ENCODE measurements at places on chromosomes 12 and 14.

DNA sequence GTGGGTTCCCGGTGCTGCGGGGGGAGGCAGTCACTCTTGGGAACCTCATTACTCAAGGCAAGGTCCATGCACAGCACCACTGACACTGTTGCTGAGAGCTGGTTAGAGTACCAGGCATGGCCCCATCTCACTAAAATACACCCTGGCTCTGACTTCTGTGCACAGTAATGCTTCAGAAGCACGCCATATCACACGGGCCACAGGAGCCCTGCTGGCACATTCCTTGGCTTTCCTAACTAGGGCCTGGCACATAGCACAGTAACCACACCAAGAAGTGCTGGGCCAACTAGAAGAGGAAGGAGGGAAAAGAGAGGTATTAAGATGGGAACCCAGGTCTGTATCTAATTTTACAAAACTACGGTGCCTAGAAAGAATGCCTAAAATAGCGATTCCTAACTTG is 13.5 kb upstream of the RAB35 start:
- DNase-seq = no peak

- DNase-seq = no peak
Measured at GRCh38 chr12:110600254-110600653, 13.7 kb upstream of the TCTN1 start.

- DNase-seq = no peak
Measured at GRCh38 chr12:7748852-7749251, 1.7 kb upstream of the CLEC4C start.

GRCh38 chr14:102516531-102517391 is 7.2 kb upstream of the ANKRD9 start:
- DNase-seq = peak; percentile 47

DNA sequence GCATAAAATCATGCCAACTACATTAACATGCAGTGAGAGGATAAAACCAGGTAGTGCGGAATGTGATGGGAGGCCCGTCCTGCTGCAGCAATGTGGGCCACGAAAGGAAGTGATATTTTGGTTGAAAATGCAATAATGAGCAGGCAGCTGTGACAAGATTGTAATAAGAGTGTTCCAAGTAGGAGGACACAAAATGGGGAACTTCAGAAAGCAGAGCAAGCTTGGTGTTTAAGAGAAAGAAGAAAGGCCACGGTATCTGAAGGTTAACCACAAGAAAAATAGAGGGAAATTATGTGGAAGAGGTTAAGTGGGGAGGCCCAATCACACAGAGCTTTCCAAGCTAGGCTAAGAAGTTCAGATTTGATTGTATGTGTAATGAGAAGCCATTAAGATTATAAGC is 34.3 kb downstream of the OVCH1 start:
- no peak for DNase-seq

- DNase-seq = no peak
Measured at GRCh38 chr12:113702836-113703235, 231.2 kb upstream of the LHX5 start.

- DNase-seq = no peak
Measured at GRCh38 chr12:47314996-47315395, 235.2 kb upstream of the AMIGO2 start.

DNA sequence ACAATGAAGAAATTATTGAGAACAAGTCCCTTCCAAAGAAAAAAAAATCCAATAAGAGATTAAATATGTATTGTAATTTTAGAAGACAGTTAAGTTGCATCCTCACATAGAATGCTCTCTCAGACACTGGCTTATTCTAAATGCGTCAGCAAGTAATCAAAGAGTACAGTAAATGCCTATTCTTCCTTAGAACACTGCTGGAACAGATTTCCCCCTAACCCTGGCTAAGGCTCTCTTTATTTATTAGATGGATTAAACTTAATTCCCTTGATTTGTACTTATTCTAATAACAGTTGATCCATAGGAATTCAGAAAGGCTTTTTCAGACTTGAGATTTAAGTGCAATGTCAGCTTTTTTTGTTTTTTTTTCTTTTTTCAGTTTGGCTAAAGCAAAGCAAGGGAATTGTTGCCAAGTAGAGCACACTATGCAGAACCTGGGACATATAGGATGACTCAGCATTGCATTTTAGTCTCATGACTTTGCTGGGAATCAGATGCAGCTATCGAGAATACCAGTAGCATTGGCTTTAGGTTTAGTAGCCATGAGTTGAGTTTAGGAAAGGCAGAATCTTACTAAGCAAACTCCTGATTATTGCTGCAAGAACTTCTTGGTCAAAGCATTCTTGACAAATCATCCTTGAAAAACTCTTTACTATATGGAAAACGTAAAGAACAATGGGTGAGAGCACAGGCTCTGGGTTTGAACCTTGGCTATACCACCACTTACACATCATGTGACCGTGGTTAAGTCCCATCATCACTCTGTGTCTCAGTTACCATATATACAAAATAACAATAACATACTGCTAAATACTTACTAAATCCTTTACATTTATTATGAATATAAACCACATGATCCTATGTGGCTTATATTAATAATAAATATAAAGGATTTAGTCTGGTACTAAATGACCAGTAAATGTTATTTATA is 26.7 kb downstream of the MED21 start:
- no peak for DNase-seq

GRCh38 chr14:44625098-44625497 is 118.0 kb upstream of the FSCB start:
- no peak for DNase-seq

DNA sequence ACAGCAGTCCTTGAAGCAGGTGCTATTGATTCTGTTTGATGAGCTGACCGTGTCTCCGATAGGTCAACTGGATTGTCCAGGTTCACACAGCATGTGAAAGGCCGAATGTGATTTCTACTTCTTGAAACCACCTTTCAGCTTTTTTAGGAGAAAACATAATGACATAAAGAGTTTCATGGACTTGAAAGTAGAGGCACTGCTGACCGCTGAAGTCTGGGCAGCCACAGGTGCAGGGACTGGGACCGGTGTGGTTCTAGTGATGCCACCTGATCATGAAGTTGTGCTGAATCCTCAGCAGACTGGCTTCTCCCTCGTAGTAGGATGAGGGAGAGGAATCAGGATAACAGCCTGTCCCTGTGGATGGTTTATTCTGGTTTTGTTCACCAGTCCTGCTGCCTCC is 108.1 kb downstream of the ETV6 start:
- no peak for DNase-seq

GRCh38 chr14:75279153-75279762 is 630 bp downstream of the FOS start:
- DNase-seq = no peak

DNA sequence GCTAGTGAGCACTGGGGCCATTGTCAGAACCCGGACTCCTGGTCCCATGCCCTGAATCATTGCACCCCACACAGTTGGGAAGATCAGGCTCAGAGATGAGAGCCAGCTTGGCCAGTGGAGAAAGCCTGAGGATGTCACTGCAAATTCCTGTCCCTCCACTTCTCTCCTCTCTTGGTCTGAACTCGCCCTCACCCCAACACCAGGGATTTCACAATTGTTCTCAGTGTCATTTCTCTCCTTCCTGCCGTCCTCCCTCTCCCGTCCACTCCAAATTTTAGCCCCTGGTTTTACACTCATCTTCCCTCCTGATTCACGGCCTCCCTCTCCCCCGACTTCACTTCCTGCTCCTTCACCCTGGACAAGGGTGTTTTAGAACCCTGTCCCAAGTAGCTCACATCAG is 11.1 kb downstream of the KRT75 start:
- no peak for DNase-seq

DNA sequence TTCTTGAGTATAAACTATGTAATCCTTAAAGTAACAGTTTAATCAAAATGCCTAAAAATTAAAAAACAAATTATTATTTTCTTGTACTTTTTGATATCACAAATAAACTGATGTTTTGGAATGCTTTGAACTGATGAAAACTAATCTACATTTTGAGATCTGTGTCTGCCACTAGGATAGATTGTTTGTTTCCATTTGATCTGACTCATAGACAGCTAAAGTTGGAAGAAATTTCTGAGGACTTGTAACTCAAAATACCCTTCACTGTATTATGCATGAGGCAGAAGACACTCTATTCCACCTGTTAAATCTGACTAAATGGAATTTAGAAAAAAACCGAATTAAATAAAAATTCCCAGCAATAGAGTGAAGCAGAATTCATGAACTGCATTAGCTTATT is 1400.0 kb upstream of the FLRT2 start:
- DNase-seq = no peak

DNA sequence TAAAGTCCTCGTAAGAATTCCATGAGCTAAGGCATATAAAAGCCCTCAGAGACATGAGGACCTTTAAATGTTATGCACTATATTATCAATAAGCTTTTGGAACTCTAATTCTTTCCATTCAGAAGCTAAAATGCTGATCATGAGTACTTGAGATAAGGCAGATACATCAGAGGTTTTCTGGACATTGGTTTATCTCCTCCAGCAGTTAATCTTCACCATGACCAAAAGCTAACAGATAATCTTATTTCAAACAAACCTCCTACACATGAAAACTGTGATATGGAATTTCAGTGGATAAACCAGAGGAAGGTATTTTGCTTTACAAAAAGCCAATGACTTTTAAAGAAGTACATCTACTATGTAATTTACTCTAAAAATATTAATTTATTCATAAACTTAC is 97.9 kb upstream of the BBS10 start:
- no peak for DNase-seq

DNA sequence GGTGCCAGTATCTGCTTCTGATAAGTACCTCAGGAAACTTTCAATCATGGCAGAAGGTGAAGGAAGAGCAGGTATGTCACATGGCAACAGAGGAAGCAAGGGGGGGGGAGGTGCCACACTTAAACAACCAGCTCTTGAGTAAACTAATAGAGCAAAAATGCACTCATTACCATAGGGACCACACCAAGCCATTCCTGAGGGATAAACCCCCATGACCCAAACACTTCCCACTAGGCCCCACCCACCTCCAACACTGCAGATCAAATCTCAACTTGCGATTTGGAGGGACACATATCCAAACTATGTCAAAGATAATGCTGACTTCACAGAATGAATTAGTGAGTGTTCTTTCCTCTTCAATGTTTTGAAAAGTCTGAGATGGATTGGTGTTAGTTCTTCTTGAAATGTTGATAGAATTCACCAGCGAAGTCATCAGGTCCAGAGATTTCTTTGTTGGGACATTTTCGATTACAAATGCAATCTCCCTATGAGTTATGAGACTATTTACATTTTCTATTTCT is 16.6 kb downstream of the TFCP2 start:
- no peak for DNase-seq

DNA sequence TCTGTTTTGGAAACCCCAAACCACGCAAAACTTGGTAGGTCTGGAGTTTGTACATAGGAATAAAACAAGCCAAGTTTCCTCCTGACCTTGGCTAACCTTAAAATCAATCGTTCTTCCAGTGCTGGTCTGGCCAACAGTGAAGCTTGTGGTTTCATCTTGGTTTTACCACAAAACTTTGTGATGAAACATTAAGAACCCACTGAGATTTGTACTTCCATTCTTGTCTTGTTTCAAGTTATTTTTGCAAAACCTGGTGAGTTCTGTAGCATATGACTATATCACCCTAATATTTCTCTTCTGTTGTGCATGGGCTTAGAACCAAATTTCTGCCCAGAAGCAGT is 26.4 kb downstream of the SIX1 start:
- no peak for DNase-seq

DNA sequence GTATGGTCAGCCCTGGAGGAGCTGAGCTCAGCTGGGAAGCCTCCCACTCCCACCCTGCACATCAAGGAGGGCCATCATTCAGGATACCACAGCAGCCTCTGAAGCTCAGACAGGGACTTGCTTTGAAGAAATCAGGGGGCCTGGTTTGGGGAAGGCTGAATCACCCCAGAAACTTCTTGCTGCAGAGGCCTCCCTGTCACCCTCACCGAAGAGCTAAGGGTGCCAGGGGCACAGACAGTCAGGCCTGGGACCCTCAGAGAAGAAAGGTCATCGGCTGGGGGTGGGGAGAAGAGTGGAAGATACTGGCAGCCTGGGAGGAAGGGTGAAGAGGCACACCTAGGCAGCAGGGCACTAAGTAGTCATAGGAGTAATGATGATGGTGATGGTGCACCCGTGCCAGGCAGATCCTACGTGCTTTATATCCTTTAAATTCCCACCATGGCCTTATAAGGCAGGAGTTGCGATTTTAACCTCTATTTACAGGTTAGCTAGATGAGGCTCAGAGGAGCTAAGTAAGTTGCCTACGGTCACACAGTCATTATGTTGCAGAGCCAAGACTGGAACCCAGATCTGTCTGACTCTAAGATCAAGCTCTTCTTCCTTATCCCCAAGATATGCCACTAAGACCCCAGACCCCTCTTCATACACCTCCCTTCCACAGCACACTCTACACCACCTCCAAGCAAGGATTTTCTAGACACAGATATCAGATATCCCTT is 28.5 kb upstream of the PNMA1 start:
- no peak for DNase-seq

DNA sequence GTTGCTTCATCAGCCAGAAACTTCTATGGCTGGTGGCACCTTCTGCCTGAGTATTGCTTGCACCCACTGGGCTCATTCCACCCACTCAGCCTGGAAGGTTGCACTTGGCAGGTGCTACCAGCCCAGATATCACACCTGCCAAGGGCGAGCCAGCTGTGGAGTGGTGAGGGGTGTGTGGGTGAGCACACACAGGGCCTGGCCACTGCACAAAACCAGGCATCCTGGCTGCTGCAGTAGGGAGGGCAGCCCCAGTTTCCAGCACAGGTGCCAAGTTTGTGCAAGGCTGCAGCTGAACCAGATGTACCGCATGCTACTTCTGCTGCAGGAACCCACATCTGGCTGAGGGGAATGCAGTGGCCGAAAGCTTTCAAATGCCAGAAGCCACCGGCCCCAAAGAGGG is 1147.8 kb downstream of the FSCB start:
- no peak for DNase-seq

DNA sequence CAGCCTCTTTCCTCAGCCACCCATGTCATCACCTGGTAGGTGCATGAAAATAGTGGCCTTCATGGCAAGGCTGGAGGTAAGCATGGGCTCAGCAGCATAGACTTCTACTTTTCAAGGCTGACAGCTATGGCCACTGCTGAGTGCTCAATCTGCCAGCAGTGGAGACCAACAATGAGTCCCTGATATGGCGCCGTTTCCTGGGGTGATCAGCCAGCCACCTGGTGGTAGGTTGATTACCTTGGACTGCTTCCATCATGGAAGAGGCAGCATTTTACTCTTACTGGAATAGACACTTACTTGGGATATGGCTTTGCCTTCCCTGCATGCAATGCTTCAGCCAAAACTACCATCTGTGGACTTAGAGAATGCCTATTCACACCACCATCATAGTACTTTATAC is 39.5 kb upstream of the USP44 start:
- no peak for DNase-seq

GRCh38 chr12:24537083-24537860 is 411.6 kb downstream of the BCAT1 start:
- DNase-seq = no peak
